ENCODE measurements at places on chromosomes 4 and X. TPM values are rescaled to one million over a fixed set of nuclear protein-coding genes. Genes with fewer than 3 reads are reported as not detected.

PABPC1L2A gene
- not detected for polyA plus RNA-seq

OPRPN gene
- polyA plus RNA-seq = not detected

GRCh38 chr4:180134091-180134866 lies 2108.9 kb upstream of the TENM3 start:
- no peak overlapping the region for H3K4me3 ChIP-seq
- no peaks in the 10 kb centered on the region for H3K36me3 ChIP-seq
- H3K27ac ChIP-seq = no peak overlapping the region
- DNase-seq = peak; percentile 72
- no peaks in the 10 kb centered on the region for H3K27me3 ChIP-seq

- H3K27ac ChIP-seq = no peak overlapping the region
- DNase-seq = peak; percentile 45
- no peaks in the 10 kb centered on the region for H3K36me3 ChIP-seq
Observed at GRCh38 chrX:40152741-40153344, 55.1 kb upstream of the BCOR start.

All from small intestine (tissue), 16 donors.